NCI-H187 treated with DMSO at 0.1 percent for 48 hours (cell line): ENCODE measurements at places on chromosomes 13 and 19.

DNA sequence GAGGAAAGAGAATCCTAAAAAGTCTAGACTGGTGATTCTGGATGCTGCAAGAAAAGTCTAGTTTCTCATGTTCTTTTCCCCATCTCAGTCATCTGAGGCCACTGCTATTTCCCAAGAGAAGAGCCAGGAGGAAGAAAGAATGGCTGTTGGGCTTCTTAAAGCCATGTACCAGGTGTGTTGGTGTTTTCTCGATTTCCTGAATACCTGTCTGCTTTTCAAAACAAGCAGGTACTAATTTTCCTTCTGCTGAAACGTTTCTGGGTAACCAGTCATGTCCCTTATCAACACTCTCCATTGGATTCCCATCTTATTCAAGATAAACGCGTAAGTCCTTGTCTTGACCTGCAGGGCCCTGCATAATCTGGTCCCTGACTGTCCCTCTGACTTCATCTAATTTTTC, 1.1 kb downstream of the ZNF570 start:
- no peak for DNase-seq

GRCh38 chr19:1854542-1855039, 6.3 kb upstream of the REXO1 start:
- no peak for DNase-seq

GRCh38 chr19:33726756-33727155, 69.9 kb upstream of the KCTD15 start:
- no peak for DNase-seq

GRCh38 chr13:108785844-108786243, 156.4 kb downstream of the MYO16 start:
- no peak for DNase-seq
